ENCODE measurements at places on chromosomes 3 and 15.

GRCh38 chr3:197430502-197430901, 125.3 kb downstream of the BDH1 start:
- no peak for DNase-seq

- no peak for DNase-seq
Observed at GRCh38 chr3:127710155-127710941, 37.6 kb downstream of the ABTB1 start.

DNA sequence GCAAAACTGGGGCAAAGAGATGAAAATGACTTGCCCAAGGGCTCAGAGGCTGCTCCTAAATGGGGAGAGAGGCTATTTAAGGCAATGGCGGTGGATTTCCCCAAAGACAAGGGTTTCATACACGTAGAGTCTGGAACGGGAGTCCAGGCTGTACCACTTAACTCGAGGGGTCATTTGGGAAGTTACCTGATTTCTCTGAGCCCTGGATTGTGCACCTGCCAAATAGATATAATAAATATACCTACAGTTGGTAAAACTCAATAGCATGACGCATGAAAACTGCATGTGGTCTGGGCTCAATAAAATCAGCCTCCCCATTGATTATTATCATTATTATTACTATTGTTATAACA, 1.3 kb upstream of the ITPR1 start:
- no peak for DNase-seq

- DNase-seq = no peak
Observed at GRCh38 chr3:65166531-65166930, 478.7 kb upstream of the ADAMTS9 start.

- no peak for DNase-seq
Observed at GRCh38 chr3:190558796-190559195, 44.9 kb downstream of the IL1RAP start.

DNA sequence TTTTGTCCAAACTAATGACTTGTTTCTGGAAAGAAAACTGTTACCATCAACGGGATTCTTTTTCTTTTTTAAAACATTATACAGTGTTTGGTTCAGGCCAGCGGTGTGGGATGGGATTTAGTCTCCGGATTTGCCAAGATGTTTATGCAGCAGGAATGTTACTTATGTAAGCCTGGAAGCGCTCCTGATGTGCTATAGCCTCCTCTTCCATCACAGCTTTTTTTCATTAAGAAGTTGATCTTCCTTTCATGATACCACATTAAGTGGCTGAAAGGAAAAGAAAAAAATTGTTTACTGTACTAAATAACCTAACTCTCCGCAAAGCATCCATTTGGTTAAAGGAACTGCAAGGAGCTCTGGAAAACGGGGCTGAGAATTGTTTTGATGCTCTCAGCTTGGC, 120.5 kb upstream of the ALDH1A3 start:
- DNase-seq = no peak

GRCh38 chr3:87227835-87228144, 681 bp downstream of the CHMP2B start:
- peak; percentile 3 for DNase-seq
